GM12864 (cell line): ENCODE measurements at places on chromosomes 4 and X.

DNA sequence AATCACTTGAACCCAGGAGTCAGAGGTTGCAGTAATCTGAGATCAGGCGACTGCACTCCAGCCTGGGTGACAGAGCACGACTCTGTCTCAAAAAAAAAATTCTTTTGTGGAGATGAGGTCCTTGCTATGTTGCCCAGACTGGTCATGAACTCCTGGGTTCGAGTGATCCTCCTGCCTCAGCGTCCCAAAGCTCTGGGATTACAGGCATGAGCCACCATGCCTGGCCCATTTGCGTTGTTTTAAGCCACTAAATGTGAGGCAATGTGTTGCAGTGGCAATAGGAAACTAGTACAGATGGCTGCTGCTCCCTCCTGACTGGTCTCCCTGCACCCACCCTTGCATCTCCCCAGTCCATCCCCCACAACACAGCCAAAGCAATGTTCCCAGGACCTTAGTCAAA is 40.0 kb upstream of the APLN start:
- no peak for DNase-seq

DNA sequence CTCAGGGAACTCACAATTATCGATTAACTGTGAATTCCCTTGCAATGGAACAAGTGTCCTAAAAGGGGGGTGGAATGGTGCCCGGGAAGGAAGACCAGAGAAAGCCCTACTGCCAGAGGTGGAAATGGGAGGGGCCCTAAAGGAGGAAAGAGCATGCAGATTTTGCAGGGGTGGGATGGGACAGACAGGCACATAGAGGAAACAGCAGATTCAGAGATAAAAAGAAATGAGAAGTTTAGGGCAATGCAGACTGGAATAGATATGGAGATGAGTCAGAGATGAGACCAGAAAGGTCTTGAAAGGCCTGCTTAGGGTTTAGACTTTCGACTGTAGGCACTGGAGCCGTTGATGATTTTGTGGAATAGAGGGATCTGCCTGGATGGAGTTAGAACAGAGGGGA is 57.4 kb upstream of the PITX2 start:
- DNase-seq, result no peak

DNA sequence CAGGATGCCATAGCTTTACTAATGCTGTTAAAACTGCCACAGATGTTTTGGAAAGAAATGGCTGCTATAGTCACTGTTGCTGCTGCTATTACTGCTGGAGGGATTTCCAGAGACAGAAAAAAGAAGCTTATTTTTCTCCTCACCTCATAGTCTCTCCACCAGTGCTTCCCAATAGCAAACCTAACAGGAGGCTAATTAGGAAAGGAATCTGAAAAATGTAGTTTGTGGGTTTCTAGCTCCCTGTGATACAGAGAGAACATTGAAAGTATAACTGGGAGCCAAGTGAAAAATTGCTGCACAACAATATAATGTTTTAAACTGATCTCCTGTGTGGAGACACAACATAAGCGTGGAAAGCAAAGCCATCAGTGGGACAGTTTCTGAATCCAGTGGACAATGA is 8.6 kb upstream of the TSPAN7 start:
- DNase-seq, result no peak

DNA sequence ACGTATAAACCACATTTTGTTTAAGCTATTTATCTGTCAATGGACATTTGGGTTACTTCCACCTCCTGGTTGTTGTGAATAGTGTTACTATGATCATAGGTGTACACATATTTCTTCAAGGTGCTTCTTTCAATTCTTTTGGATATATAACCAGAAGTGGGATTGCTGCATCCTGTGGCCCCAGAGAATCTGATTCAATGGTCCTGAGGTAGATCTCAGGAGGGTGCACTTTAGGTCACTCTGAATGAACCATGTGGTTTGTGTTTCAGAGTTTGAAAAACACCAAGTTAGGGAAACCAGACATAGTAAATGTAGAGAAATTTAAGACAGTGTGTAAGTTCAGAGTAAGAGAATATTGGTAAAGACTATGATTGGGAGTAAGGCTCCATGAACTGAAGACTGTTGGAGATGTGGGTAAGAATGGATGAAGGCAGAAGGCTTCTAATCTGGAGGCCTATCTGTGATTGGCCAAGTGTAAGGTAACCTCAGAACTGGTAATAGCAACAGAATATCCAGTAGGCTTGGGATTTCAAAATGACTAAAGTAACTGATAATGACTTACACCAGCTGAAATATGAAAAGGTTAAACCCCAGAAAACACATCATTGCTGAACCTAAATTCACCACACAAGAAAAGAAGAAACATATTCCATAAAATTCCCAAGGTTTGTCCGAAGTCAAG is 236.9 kb downstream of the CAMK2D start:
- no peak for DNase-seq

DNA sequence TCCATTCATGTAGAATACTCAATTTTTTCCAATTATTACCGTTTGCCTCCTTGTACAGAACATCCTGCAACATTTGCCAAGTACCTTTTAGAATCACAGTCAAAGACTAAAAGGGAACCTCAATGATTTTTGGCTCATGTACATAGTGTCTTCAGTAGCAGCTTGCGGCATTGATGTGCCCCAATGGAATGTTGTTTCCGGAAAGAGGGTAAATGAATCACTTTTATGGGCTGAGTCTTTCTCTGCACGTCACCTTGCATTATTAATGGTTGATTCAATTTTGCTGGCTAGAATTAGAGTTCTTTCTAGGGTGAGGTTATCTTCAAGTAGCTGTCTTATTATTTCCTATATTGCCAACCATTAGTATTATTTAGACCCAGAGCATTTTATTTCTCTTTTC is 116.9 kb upstream of the GABRA2 start:
- DNase-seq, result no peak

- DNase-seq, result no peak
These were observed 22.7 kb upstream of the SEPSECS start for GRCh38 chr4:25182937-25183336.

- no peak for DNase-seq
These were observed 45.4 kb upstream of the STIM2 start for GRCh38 chr4:26815199-26815598.

GRCh38 chr4:117900832-117901231 is 133.5 kb upstream of the NDST3 start:
- DNase-seq, result no peak

DNA sequence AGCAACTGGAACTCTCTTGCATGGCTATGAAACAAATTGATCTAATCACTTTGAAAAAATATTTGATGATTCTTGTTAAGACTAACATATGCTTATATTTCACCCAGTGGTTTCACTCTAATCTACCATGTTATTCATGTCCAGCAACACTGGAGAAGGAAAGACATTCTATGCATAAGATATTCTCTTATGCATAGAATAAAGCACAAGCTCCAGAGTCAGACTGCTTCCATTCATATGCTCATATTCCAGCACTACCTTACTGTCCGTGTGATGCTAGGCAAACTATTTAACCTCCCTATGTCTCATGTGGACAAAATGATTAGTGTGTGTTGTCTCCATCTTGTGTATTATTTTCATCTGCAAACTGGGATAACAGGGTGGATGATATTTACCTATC is 124.1 kb downstream of the RNF150 start:
- DNase-seq, result no peak

DNA sequence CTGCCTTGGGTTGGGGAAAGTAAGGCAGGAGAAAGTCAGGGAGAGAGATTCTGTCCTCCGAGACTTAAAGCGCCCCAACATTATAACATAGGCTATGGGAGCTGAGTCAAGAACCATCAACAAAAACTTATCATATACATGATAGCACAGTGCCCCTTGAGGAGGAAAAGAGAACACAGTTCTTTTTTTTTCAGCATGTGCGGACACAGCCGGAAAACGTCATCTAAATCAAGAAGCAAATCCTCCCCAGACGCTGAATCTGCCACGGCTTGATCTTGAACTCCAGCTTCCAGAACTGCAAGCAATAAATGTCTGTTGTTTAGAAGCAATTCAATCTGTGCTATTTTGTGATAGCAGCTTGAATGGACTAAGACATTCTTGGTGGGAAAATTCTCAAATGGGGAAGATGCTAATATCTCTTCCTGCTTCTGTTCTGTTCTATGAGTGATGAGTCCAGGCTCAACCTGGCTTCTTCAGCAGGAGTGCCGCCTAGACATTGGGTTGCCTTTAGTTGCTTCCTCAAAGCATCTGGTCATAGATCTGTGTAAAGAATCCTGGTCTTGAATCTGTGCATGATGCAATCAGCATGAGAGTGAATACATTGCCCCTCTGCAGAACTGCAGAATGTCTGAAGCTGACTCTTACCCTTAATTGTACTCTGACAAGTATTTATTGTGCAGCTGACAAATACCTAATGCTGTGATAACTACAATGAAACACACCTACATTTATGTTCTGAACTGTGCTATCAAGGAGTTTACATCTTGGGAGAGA is 549.8 kb upstream of the PRKX start:
- no peak for DNase-seq

- no peak for DNase-seq
These were observed 11.5 kb downstream of the STK26 start for GRCh38 chrX:132034648-132035047.

DNA sequence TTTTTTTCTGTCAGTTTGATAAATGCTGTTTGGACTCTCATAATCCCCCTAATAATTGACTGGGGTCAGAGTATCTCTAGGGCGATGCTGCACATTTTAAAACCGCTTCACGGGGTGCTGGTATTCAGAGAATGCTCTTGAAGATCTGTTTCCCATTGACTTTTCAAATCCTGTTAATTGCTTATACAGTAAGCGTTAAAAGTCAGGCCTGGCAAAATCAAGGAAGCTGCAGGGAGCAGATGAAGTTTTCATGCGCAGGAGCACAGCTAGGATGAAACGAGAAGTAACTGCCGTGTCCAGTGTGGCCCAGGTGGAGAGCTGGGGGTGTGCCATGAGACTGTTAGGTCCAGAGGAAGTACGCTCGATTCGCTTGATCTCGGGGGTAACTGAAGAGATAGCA is 312.9 kb downstream of the TRIML1 start:
- no peak for DNase-seq

- DNase-seq, result no peak
These were observed 162.0 kb downstream of the PDGFRA start for GRCh38 chr4:54391104-54391503.

DNA sequence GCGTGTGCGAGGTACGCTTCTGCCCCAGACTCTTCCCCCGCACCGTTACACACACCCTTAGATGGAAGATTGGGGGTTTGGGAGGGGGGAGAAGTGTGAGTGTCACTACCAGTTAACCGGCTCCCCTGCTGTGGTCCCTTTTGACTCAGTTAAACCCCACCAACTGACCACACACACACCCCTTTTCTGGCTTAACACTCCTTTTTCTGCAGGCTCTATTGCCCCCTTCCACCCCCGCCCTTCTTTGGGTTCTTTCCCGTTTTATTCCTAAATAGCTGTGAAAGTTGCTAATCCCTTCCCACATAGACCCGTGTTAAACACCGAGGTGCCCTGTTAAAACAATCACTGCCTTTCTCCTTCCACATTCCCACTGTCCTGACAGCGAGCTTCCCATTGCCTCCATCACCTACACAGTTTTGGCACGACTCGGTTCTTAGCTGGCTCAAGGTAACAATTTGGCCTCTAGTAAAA is 3.7 kb upstream of the NR3C2 start:
- no peak for DNase-seq

GRCh38 chr4:128006592-128006991 is 41.4 kb downstream of the ABHD18 start:
- no peak for DNase-seq

- DNase-seq, result no peak
These were observed 50.6 kb downstream of the BMP3 start for GRCh38 chr4:81081156-81081555.

DNA sequence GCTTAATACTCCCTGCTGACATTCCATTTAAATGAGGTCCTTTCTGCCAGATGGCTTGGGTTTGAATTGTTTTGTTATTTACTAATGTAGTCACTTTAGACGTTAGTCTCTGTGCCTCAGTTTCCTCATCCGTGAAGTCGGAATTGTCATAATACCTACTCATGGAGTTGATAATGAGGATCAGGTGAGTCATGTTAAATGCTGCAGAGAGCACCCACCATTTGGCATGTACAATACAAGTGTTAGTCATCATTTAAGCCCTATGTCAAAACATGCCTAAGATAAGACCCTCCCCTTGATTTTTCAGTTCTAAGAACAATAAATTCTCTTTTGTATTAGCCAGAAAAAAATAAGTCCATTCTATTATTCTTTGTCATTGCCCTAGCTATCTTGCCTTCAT is 534.8 kb upstream of the HTR2C start:
- DNase-seq, result no peak

DNA sequence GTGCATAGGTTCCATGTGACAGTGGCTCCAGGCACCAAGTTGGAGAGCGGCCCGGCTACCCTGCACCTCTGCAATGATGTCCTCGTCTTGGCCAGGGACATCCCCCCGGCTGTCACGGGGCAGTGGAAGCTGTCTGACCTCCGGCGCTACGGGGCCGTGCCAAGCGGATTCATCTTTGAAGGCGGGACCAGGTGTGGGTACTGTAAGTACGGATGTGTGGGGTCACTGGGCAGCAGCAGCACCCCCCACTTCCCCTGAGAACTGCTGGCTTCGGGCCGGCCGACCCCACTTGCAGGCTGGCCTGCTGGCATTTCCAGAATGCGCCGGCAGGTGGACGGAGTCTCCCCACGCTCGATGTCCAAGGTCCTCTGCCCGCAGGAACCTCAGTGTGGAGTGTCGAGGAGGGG is 13.2 kb downstream of the DOK7 start:
- DNase-seq, result no peak

DNA sequence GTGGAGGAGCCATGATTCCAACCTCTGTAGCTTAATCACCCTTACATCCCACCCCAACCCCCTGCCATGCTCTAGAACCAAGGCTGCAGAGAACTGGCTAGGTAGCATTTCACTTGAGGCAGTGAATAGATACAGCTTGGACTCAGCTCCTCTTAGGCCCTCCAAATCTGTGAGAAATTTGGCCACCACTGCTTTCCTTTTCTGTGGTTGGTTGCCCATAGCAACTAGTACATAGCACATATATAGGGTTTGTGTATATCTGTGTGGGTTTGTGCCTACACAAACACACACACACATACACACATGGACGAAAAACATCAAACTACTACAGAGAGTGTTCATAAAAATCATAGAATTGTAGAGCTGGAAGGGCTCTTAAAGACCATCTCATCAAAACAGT is 52.0 kb upstream of the CCDC160 start:
- no peak for DNase-seq

- DNase-seq, result no peak
These were observed 49.5 kb downstream of the GK start for GRCh38 chrX:30702736-30703135.

DNA sequence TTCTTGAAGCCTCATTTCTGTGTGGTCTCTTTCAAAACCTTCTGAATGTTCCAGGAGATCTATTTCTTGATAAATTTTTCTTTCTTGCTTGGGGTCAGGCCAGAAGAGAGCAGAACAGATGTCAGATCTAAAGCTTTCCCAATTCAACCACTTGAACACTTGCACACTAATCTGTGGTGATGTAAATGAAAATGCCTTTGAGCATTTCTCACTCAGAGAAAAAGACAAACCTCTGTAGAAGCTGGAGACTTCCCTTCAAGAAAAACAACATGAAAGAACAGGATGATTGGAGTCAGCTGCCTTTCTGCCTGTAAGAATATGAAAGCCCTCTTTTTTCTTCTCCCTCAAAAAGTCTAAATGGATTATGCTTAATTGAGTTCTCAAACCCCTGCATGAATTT is 11.2 kb downstream of the IGFBP7 start:
- no peak for DNase-seq

- DNase-seq, result no peak
These were observed 8.5 kb upstream of the ANTXR2 start for GRCh38 chr4:80081566-80081965.
